ENCODE measurements at places on chromosomes 1 and 21. TPM values are rescaled to one million over a fixed set of nuclear protein-coding genes. Genes with fewer than 3 reads are reported as not detected.

Gene COL11A1
- total RNA-seq = 2.5 TPM

Gene LCE2A
- total RNA-seq = not detected

Gene TRIM33
- total RNA-seq = 28.6 TPM

Gene RHEX
- not detected for total RNA-seq

Gene CAMTA1
- 31.8 TPM for total RNA-seq
